ENCODE measurements at places on chromosomes 4 and X.

- no peak for DNase-seq
These were observed 2.4 kb upstream of the PCDH10 start for GRCh38 chr4:133146574-133147241.

DNA sequence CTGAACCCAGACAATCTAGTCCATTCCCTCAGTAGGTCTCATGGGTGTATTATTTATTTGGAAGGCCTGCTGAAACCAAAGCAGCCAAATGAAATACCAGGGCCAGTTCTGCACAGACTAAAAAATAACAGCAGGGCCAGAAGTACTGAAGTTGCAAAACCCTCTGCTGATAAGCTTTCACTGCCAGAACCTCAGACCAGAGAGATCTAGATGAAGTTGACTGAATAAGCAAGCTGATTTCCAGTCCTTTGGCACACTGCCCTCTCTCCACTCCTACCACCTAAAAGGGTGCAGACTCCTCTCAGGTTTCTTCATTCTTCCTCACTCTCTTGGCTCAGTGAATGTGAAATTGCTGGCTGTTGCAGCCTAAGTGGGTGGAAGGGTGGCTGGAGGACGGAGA lies 276.7 kb upstream of the KLF3 start:
- DNase-seq = no peak

DNA sequence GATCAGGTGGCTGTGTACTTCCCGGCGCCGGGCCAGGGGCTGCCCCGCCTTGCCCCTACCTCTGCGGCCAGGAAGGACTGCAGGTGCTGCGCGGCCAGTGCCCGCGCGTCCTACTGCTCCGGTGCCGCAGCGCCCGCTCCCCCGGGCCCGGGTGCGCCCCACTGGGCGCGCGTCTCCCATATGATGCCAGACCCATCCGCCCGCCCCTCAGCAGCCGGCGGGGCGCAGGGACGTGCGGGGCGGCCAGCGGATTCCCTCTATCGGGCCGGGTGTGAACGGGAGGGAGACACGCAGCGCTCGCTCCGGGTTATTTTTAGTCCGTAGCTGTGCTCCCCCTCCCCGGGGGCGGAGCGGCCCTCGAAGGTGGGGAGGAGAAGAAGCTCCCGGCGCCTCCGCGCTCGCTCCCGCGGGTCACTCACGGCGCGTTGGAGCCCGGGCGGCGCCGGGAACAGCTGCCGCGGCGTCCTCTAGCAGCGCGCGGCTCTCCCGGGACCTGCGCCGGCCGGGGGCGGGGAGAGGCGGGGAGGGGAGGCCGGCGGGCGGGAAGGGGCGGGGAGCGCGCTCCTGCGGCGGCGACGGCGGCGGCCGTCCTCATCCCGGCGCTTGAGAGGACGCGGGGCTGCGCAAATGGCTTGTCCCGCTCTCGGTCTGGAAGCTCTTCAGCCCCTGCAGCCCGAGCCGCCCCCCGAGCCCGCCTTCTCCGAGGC lies 103.6 kb downstream of the UCHL1 start:
- DNase-seq = no peak

GRCh38 chr4:32199639-32200038 lies 1479.5 kb downstream of the PCDH7 start:
- no peak for DNase-seq

DNA sequence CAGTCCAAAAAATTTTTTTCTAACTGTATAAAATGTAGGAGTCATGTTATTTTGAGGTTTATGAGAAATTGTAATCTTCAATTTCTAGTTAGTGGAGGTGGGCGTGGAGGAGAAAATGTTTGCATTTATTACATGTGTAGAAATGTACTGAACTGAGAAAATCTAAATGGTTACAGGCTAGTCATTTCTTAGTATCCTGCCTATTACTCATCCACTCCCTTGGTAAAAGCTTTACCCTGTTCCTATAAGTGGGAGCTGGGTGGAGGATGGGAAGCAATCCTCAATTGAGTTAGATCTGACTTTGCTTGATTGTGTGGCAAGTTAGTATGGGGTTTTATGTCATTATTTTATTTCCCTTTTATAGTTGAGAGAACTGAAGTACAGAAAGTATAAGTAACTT lies 73.8 kb downstream of the POLA1 start:
- DNase-seq = no peak

DNA sequence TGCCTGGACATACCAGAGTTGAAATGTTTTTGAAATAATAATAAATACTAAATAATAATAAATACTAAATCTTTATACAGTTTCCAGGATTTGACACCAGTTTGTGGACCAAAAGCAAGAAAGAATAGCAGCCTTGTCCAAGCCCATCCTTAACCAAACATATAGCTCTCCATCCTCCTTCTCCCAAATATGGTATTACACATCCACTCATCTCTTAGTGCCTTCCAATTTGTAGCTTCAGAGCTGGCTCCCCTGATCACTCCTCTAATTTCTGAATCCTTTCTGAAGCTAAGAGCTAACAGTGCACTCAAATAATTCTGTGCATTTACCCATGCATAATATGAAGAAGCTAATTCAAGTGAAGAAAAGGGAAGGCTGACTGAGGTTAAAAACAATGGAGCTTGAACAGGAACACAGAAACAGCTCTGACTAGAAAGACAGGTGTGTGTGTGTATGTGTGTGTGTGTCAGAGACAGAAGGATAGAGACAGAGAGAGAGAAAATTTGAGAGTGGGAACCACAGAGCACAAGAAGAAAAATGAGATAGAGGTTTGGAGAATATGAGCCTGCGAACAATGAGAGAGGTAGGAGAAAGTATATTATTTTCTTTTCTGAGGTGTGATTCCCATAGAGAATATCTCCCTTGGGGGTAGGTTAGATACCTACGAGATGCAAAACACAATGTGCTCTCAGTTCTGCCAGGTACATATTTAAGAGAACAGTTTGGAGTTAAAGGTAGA lies 123.5 kb downstream of the CAMK2D start:
- no peak for DNase-seq

GRCh38 chr4:149835280-149835679 lies 19.6 kb upstream of the IQCM start:
- no peak for DNase-seq

GRCh38 chr4:69330345-69331047 lies 50.2 kb downstream of the UGT2B28 start:
- no peak for DNase-seq

DNA sequence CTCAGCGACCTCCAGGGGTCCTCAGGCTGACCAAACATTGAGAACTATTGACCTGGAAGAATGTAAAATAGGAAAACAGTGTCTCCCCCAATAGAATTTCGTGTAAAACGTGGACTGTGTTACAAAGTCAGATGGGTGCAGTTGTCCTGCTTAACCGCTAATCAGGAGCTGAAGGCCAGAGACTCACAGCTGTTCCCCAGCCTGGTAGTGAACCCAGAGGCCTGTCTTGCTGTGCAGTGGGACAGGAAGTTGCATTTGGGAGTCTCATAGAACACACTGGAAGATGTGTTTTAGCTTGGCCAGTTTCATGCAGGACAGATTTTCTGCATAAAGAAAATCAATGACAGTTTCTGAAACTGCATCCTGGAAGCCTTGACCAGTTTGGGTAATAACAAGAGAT lies 151.5 kb downstream of the PTTG2 start:
- DNase-seq = no peak

GRCh38 chr4:148240241-148240640 lies 202.0 kb downstream of the NR3C2 start:
- no peak for DNase-seq

- DNase-seq = peak; percentile 62
These were observed 2.3 kb downstream of the MAML3 start for GRCh38 chr4:140151699-140152012.

DNA sequence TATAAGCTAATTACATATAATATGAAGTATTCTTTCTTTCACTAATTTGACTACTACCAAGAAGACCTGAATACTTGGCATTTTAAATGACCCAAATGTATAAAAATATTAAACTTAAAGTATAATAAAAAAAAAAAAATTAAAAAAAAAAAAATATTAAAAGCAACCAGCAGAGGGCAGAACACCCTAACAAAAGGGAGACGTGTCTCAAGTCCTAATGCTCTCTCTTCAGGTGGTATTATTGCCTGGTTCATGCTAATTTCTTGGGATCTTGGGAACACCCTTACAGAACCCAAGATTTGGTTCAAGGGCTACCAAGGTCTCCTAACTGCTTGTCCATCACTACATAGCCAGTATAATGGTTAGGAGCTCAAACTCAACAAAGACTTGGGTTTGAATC lies 754.8 kb downstream of the RAB28 start:
- DNase-seq = no peak

DNA sequence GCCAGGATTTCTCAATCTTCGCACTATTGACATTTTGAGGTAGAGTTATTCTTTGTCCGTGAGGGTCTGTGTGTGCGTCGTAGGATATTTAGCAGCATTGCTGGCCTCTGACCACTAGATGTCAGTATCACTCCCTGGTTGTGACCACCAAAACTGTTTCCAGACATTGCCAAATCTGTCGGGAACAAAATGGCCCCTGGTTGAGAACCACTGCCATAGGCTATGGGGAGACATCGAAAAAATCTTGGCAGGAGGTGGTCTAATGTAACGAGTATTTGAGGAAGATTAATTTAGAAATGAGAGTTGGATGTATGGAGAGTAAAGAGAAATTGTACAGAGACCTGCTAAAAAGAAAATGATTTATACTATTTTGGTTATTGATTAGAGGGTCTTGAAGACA lies 108.4 kb downstream of the DOCK11 start:
- DNase-seq = peak; percentile 3

DNA sequence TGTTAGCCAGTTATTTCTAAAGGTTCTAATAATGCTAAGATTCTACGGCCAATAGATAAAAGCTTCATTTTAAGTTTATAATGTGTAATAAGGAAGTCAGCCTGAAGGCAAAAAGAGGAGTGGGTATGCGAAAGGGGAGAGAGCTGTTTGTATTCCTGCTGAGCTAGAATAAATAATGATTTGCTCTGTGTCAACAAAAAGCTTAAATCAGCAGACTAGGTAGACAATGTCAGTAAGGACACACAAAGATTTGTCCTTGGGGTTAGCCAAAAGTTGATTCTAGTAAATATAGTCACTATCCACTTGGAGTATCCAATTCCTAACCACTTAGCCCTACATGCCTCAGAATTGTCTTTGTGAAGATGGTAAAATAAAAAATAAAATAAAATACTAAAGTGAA lies 90.3 kb upstream of the GRIA3 start:
- DNase-seq = no peak

DNA sequence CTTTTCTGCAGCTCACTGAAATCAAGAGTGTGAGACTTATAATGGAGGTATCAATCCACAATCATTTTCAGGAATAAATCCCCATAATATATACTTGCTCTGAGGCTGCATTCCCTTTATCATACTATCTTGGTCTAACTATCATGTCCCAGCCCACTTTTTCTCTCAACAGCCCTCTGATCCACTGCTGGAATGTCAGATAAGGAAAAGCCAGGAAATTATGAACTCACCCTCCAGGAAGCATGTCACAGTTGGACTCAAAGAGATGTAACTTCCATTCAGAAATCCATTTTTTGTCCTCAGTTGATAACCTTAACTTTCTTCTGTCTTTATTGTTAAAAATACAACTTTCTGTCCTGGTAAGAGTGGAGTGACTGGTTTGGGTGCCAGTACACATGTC lies 144.9 kb downstream of the PCDH19 start:
- no peak for DNase-seq

- DNase-seq = no peak
These were observed 41.9 kb upstream of the SOD3 start for GRCh38 chr4:24753519-24753918.

DNA sequence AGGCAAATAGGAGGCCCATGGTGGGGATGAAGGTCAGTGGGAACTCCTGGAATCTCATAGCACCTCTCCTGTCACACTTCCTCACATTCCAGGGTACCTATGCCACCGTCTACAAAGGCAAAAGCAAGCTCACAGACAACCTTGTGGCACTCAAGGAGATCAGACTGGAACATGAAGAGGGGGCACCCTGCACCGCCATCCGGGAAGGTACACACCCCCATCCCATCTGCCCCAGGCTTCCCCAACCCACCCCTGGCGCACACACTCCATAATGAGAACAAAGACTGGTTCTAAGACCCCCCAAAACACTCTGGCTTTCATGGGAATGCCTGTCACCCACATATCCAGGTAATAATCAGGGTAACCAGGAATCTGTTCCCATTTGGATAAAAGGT lies 6.4 kb downstream of the CDK16 start:
- no peak for DNase-seq

DNA sequence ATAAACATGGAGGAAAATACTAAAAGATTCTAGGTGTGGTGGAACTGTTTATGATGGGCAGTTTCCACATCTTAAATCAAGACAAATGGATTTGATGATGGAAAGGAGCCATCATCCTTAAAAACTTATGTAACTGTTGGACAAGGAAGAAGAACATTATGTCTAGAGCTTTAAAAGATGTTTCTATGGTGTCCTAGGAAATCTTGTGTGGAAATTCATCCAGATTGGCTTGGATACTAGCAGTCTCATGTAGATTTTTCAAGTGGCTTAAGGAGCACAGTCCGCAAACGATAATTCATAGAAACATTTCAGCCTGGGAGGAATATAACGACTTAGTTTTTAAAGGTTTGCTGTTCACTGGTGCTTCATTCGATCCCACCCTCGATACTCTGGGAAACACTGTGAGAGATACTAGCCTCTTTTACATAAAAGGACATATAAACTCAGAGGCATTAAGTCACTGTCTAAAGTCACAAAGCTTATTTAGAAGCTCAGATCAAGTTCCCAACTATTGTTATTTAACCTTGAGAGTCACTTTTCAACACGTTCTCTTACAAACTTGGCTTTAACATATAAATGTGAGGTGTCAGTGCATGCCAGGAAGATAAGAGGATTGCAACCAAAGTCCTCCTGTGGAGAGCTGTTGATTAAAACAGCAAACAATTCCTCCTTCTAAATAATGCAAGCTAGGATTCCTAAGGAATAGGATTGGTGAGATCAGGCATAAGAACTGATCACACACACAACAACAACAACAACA lies 135.7 kb upstream of the SCML1 start:
- no peak for DNase-seq

DNA sequence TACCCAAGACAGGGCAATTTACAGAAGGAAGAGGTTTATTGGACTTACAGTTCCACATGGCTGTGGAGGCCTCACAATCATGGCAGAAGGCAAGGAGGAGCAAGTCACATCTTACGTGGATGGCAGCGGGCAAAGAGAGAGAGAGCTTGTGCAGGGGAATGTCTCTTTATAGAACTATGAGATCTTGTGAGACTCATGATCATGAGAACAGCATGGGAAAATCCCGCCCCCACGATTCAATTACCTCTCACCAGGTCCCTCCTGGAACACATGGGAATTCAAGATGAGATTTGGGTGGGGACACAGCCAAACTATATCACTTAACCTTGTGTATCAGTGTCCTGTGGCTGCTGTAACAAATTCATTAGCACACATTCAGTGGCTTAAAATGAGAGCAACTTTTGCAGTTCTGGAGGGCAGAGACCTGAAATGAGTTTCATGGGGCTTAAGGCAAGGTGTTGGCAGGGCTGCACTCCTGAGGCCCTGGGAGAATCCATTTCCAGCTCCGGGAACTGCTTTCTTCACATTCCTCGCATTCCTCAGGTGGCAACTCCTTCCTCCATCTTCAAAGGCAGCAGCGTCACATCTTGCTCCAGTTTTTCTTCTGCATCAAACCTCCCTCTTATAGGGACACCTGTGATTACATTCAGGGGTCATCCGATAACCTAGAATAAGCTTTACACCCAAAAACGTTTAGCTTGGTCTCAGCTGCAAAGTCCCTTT lies 22.3 kb upstream of the NSG1 start:
- no peak for DNase-seq

Data from T-helper 2 cell treated with Interferon-gamma antibody and Interleukin-4, amounts not matched to agents 5 μg/mL and 100 μg/mL, for 36 hours (primary cell).